GM04504 (cell line): ENCODE measurements at places on chromosomes 12 and 14.
A peak's percentile ranks its signal among the peaks of the same experiment; 100 is the strongest.

GRCh38 chr12:20601668-20602280, 93.4 kb upstream of the SLCO1C1 start:
- DNase-seq = peak; percentile 14

GRCh38 chr14:90511252-90511651, 114.4 kb downstream of the CALM1 start:
- DNase-seq = no peak

GRCh38 chr12:94829552-94829951, 173.9 kb downstream of the NDUFA12 start:
- no peak for DNase-seq

GRCh38 chr14:49879646-49880204, 13.2 kb upstream of the ARF6 start:
- DNase-seq = no peak

DNA sequence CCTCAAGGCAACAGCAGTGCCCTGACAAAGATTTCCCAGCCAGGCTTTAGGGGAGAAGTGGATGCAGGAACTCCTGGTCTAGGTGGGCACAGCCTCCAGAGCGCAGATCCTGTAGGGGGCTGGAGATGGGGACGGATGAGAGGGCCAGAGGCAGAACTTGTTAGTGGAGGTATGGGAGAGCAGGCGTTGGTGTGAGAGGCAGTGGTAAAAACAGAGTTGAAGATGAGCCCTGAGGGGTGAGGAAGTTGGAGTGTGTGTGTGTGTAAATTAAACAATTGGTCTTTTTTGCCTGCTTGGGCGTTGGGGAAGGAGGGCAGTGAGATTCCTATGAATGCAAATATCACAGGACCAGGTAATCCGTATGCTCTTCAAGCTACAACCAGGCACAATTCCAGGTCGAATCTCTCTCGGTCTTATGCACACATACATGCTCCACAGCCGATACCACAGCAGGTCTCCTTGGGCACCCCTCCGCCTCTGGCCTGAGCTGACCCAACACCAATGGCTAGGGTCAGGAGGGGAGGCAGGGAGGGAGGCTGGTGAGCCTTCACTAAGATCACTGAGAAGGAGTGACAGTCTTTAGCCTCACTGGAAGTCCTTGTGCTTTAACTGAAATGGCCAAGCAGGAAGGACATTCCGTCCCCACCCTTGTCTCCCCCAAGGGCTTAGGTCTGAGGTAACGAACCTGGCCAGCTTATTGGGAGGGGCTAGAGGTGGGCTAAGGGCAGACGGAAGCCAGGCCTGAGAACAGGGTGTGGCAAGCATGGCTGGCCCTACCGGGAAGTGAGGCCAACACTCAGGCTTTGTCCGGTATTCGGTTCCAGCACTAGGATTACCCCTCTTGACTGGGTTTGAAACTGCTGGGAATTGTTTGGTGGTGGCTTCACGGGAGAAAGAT, 1.5 kb upstream of the KRT7 start:
- DNase-seq = no peak

DNA sequence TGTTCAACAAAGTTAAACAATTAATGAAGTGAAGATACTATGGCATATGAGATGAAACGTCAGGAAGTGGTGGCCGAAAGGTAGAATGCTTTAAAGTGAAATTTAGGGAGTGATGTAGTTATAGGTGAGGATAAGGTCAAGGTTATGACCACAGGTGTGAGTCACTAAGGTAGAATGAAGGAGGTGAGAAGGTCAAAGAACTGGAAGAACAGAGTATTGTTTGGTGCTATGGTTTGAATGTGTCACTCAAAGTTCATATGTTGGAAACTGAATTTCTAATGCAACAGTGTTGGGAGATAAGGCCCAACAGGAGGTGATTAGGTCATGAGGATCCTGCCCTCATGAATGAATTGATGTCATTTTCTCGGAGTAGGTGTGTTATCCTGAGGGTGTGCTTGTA, 293.6 kb downstream of the NELL2 start:
- no peak for DNase-seq

DNA sequence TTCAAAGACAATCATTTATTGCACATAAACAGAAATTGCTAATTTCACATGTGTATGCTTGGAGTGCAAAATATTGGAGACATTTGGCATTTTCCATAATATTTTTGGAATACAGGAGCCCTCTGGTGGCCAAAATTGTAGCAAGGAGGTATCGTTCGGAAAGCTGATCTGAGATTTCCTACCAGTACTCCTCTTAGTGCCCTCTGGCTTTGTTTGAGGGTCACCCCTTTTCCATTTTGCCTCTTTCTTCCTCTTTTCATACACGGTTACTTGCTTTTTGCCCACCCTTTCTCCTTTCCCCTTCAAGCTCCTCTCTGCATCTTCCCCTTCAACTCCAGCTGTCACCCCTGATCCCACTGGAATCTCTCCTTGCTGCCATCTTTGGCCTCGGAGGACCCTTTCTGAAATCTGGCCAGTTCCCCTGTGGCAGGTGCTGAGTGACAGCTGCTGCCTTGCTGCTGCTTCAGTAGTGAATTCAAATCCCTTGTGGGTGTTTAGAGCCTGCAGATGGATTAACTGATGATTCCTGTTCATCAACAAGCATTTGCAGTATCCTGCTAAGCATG, 164.6 kb upstream of the PARP11 start:
- DNase-seq = no peak

DNA sequence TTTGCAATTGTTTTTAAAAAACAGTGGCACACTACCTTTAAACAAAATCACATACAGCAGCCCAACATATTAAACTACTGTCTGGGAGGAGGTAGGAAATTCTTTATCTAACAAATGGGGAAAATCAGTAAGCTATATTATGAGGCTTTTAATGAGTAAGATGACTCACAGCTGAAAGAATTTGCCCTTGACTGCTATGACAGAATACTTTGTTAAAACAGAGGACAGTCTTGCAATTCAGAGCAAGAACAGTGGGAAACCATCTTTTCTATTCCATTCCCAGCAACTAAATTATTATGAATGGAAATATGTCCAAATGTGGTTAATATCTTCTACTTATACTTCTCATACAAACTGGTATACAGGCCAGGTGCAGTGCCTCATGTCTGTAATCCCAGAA, 49.2 kb upstream of the SGPP1 start:
- DNase-seq = no peak

- DNase-seq = no peak
Observed at GRCh38 chr12:109921982-109922381, 21.9 kb downstream of the TCHP start.

DNA sequence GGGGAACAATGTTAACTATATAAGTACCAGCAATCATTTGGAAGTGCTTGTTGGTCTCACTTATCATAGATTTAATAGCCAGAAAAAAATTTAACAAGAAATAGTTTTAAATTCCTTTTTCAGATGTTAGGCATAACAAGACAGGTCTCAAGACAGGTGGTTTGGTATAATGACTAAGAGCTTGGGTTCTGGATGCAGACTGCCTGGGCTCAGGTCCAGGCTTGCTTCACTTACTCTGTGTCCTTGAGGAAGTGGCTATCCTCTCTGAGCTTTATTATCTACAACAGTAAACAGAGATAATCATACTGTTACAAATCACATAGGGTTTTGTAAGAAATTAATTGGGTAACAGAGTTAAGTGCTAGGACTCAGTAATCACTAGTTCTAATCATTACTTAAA, 338.0 kb upstream of the FLRT2 start:
- DNase-seq = no peak

DNA sequence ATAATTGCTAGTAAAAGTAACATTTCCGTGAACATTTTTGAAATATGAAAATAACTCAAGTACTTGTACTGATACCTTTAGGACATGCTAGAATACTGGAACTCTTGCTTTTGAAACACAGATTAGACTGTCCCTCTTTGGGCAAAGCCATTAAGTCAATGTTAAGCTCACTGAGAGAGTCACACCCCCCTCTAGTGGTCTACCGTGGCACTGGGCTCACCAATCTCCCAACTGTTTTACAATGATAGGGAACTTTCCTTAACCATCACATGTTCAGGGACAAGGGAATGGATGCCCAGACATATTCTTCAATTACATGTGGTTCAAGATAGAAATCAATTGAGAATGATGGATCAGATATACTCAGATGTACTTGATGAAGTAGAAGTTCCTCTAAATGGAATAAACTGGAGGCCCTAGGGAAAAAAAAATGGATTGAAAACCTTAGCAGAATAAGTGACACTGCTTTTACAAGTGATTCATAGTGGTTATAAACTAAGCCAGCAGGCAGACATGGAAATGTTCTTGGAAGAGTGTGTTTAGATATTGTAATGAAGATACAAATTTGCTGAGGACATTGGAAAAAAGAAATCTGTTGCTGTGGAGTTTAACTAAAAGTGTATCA, 17.8 kb downstream of the NANOG start:
- DNase-seq = peak; percentile 31

GRCh38 chr14:51733147-51733546, 81.4 kb downstream of the FRMD6 start:
- DNase-seq = no peak

- peak; percentile 60 for DNase-seq
Observed at GRCh38 chr14:59294662-59294992, 106.2 kb downstream of the DAAM1 start.

DNA sequence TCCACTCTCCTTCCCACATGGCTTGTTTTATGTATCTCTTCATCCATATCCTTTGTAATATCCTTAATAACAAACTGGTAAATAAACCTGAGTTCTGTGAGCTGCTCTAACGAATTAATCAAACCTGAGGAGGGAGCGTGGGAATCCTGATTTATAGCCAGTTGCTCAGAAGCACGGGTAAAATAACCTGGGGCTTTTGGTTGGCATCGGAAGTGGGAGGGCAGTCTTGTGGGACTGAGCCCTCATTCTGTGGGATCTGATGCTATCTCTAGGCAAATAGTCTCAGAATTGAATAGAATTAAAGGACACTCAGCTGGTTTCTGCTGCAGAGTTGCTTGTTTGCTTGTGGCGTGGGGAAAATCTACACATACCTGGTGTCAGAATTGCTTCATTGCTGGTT, 17.5 kb upstream of the LDHB start:
- no peak for DNase-seq

- DNase-seq = no peak
Observed at GRCh38 chr12:106106061-106106566, 32.6 kb downstream of the NUAK1 start.

GRCh38 chr12:106901276-106901675, 54.4 kb upstream of the TMEM263 start:
- DNase-seq = no peak

DNA sequence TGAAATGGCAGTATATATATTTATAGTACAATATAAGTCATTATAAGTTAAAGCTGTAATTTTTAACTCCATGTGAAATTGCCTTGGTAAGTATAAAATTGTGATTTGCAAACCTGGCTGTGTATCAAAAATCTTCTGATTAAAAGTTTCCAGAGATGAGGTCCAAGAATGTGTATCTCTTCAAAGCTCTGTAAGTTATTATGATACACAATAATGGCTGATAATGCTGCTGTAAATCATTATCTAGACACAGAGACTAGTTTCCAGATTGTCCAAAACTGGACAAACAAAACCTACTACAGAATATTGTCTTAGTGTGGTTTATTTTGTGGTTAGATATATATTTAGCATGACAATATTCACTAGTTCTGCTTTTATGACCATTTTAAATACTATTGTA, 514.8 kb downstream of the SLC6A15 start:
- DNase-seq = no peak

- DNase-seq = no peak
Observed at GRCh38 chr14:55151601-55152000, 22.5 kb downstream of the LGALS3 start.

DNA sequence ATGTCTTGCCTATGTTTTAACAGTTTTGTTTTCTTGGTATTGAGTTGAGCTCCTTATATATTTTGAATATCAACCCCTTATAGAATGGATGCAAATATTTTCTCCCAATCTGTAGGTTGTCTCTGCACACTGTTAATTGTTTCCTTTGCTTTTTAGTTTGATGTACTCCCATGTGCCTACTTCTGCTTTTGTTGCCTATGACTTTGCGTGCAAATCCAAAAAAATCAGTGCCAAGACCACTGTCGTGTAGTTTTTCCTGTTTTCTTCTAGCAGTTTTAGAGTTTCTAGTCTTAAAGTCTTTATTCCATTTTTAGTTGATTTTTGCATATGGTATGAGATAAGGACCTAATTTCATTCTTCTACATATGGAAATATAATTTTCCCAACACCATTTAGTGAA, 28.8 kb downstream of the SENP1 start:
- DNase-seq = no peak

DNA sequence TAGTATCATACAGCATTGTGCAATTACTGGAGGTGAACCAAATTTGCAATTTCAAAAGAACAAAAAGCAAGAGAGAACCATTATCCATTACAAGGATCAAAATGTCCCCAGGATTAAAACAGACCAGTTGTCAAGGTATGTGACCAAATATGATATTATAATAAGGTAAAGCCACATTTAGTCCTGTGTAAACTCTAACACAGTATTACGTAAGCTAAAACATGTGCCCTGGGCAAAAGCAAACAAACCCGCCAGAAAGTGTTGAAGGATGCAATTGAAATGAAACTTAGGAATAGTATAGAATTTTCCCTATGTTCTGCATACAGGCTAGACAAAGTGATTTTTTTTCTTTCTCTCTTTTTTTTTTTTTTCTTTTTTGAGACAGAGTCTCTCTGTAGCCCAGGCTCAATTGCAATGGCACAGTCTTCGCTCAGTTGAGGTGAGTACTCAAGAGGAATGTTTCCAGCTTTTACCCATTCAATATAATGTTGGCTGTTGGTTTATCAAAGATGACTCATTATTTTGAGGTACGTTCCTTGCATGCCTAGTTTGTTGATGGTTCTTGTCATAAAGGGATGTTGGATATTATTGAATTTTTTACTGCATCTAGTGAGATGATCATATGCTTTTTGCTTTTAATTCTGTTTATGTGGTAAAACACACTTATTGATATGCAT, 137.1 kb upstream of the FOXG1 start:
- DNase-seq = no peak

DNA sequence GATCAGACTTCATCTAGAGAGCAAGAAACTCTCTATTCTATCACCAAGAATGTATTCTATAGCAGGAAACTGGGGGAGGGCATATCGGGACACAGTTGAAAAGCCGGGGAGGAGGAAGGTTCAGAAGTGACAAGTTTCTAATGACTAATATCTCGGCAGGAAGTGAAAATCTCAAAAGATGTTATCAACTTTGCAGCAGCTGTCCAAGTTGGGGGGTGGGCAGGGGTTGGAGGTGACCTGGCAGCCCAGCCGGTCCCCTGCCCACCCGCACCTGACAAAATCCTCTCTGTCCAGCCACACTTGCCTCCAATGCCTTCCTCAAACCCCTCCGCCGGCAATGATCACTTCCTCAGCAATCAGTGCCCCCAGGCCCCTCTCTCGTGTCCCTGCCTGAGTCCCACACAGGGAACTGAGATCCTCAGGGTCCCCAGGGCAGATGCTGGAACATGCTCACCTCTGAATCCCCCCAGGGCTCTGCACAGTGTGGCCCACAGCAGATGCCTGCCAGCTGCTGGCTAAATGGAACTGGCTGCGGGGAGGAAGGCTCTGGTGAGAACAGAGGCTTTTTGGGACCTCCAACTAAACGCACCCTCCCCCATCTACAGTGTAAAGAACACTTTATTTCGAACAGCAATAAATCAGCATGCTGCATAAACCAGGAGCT, 43.9 kb downstream of the CCDC88C start:
- DNase-seq = no peak
